ENCODE measurements at places on chromosomes 1 and 21.

- DNase-seq = no peak
These were observed 168.4 kb downstream of the ZZZ3 start for GRCh38 chr1:77513839-77514763.

GRCh38 chr1:19257178-19257914 lies 5.7 kb downstream of the MRTO4 start:
- no peak for DNase-seq

- no peak for DNase-seq
These were observed 6.2 kb downstream of the CROCC start for GRCh38 chr1:16927711-16928485.

DNA sequence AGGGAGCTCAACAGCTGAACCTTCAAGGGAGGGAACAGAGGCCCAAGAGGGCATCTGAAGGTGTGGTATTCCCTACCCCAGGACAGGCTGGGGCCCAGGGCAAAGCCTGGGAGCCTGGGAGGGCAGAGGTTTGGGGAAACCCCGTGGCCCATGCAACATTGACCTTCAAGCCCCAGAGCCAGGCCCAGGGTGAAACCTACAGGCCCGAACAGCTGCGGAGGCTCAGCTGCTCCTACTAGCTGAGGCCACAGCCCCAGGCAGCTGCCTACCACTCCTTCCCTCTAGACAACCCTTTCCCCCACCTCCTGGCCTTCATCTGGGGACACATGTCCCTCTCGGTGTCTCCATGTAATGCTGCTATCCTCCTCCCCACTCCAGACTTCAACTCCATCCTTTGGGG lies 3.2 kb downstream of the LAD1 start:
- no peak for DNase-seq

DNA sequence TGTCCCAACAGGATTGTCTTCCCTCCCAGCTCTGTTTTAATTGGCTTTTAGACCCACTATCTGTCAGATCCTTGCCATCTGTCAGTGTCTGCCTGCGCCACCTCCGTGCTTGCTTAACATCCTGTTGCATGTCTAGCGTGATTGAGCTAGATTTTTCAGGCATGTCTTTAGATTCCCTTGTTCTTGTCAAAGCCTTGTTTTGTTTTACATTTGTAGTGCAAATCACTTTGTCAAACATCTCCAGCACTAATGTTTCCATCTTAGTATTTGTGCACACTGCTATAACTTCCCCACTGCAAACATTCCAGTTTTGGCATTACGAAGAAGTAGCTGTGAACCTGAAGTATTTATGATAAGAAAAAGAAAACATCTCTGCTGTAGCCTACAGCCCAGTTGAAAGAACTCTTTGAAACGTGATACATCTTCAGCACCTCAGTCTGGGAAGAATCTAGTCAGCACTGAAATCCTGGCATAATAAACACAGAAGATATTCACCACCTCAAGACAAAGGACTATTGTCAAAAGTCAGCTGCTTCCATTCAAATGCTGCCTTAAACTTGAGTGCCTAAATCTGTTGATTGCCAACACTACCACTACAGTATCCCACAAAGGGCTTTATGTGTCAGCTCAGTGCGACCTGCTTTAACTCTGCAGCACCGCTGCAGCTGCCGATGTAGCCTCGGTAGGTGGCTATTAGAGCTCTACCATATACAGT lies 105.0 kb downstream of the FNBP1L start:
- DNase-seq = peak; percentile 28

DNA sequence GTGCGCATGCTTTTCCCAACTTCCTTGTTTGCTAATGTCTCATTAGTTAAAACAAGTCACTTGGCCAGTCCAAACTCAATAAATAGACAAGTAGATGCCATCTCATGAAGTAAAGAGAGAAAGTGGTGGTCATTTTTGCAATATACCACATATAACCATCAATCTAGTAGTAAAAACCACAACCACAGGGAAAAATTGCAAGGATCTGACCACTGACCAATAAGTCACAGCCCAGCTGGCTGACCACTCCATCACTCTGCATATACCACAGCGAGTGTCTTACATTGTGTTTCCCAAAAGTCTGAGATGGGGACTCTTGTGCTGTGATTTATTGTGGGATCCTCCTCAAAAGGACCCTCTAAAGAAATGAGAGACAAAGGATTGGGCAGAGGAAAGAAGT lies 76.0 kb downstream of the FH start:
- no peak for DNase-seq

DNA sequence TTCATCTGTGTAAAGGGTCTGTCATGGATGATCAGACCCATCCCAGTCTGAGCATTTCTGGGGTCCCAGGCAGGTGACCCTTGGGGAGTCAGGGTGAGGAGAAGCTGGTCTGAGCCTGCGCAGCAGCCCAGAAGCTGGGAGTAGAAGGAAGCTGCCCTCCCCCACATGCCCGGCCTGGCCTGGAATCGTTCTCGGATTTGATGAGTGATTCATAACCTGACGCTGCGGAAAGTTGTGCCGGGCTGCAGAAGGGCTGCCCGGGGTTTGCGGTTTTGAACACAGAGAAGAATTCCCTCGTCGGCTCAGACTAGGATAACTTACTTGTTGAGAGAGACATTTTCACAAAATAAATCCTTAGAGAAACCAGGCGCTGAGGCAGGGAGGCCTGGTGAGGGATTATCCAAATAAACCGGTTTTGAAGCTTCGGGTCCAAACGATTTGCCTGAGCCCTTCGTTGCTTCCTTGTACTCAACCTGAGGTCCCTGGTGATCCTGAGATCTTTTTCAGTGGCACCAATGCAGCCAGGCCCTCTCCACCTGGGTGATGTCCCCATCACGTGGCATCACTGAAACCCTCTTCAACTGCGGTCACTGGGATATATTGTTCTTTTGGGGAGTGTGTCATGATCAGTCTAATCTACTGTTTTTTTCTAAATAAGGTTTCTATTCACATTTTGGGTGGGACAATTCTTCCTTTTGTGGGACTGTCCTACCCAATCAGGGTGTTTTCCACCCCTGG lies 29.2 kb downstream of the EPHB2 start:
- peak; percentile 34 for DNase-seq

DNA sequence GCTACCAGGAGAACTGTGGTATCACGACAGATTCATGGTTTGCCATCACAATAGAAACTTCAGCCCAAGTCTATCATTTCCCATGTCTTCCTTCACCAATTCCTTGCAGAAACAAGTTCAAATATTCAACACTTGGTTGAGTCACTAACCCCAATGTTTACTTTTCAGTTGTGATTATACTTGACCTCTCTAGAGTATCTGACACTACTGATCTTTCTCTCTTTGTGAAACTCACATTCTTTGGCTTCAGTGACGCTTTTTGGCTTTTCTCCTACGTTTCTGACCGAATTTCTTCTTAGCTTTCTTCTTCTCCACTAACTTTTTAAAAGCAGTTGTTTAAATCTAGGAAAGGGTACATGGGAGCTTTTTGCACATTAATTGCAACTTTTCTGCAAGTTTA lies 48.8 kb upstream of the HMGB4 start:
- DNase-seq = no peak

- DNase-seq = no peak
These were observed 40.0 kb downstream of the S1PR1 start for GRCh38 chr1:101276818-101277217.

GRCh38 chr1:87115891-87116290 lies 201.5 kb downstream of the HS2ST1 start:
- no peak for DNase-seq

GRCh38 chr1:215273838-215274516 lies 191.4 kb downstream of the KCNK2 start:
- no peak for DNase-seq

- no peak for DNase-seq
These were observed 64.6 kb upstream of the WDR26 start for GRCh38 chr1:224499204-224499603.

GRCh38 chr1:167533851-167534300 lies 15.5 kb upstream of the CD247 start:
- DNase-seq = peak; percentile 89

DNA sequence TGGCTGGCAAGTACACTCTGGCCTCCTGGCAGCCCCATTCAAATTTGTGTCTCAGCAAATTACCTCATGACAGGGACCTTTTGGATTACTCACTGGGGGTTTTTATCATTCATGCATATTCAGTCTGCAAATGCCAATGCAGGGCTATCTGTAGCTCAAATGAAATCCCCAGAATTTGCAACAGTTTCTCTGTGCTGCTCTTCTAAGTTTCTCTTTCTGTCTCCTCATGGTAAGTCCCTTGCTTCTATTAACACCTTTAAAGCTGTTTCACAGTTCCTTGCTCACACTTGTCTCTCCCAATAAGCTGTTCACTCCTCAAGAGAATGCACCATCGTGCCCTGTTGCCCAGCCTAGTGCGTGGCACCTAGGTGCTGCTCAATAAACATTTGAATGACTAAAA lies 3.3 kb upstream of the FAM78B start:
- DNase-seq = no peak

GRCh38 chr21:39363607-39364555 lies 15.0 kb upstream of the HMGN1 start:
- DNase-seq = no peak

- DNase-seq = no peak
These were observed 99.2 kb upstream of the KCNK2 start for GRCh38 chr1:214983126-214983869.

GRCh38 chr1:101136739-101137138 lies 100.1 kb upstream of the S1PR1 start:
- DNase-seq = no peak

DNA sequence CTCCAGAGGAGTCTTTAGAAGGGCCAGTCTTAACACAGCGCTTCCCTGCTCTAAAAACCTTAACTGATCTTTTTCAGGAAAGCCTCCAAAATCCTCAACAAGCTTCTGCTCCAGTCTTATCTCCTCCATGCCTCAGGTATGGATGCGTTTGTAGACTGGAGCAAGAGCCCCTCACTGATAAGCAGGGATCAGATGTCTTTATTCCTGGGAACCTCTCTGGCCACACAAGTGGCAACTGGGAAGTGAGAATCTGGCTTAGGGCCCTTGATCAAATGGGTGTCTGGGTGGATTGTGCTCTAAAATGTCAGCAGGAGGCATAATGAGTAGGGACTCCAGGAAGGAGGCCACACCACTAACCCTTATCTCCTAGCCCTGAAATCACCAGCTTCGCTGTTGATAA lies 1.4 kb downstream of the ZBTB8A start:
- peak; percentile 44 for DNase-seq

DNA sequence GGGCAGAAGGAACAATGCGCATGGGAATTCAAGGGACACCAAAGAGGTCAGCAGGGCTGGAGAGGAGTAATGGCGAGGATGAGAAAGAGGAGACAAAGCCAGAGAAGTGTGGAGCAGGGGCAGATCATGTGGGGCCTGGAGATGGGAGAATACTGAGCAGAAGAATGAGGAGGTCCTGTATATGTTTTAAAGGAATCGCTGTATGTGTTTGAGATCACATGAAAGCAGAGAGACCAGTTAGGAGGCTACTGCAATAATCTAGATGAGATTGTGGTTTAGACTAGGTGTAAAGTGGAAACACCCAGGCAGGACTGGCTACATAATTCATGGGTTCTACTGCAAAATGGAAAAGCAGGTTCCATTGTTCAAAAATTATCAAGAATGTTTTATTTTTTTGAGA lies 33.3 kb upstream of the SLC30A10 start:
- DNase-seq = no peak

GRCh38 chr1:43632135-43632670 lies 17.7 kb upstream of the KDM4A start:
- no peak for DNase-seq

GRCh38 chr1:172821609-172822274 lies 162.8 kb downstream of the FASLG start:
- no peak for DNase-seq

- DNase-seq = no peak
These were observed 333.4 kb upstream of the PKN2 start for GRCh38 chr1:88350648-88351047.

DNA sequence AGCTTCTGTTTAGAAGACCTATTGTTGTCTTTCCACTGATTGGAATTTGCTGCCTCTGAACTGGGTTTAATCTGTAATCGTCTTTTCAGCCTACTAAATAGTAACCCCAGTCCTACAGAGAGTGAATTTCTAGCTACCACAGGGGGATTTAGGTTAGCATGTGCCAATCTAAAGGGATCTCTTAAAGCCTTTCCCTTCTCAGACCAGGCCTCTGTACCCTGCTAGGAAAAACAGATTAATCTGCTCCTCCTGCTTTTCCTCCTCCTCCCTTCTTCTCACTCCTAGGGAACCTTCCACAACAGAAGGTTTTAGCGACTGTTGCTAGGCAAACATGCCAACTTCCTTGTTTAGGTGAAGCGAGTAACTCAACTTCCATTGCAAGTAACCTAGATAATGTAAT lies 1.3 kb upstream of the RC3H1 start:
- peak; percentile 33 for DNase-seq

DNA sequence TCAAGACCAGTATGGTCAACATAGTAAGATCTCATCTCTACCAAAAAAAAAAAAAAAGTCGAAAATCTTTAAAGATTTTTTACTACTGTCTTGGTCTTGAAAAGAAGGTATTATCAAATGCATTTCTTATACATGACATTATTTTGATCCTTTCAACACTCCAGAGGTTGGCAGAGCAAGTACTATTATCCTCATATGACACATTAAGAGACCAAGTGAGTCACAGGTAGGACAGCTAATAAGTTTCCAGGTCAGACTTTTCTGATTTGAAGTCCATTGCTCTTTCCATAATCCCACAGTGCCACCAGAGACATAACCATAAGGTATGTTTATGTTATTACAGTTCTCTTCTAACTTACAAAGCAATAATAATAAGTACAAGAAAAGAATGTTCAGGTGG lies 15.2 kb downstream of the DBT start:
- DNase-seq = no peak

- DNase-seq = peak; percentile 62
These were observed 40.9 kb upstream of the BEND5 start for GRCh38 chr1:48817505-48818114.

DNA sequence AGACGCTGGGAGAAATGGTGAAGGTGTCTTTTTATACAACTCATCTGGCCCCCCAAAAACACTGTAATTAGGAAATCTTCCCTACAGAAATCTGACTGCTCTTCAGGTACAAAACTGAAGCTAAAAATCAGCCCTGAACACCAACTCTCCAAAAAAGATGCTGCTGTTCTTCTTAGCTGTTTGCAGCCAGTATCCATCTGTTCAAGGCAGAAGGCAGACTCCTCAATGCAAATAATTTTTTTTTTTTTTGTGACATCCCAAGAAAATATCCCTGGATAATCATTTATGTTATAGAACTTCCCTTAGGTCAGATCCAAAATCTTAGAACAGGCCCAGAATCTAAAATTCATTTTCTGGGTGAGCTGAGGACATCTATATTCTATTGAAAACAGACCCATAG lies 36.5 kb downstream of the TRIT1 start:
- no peak for DNase-seq

DNA sequence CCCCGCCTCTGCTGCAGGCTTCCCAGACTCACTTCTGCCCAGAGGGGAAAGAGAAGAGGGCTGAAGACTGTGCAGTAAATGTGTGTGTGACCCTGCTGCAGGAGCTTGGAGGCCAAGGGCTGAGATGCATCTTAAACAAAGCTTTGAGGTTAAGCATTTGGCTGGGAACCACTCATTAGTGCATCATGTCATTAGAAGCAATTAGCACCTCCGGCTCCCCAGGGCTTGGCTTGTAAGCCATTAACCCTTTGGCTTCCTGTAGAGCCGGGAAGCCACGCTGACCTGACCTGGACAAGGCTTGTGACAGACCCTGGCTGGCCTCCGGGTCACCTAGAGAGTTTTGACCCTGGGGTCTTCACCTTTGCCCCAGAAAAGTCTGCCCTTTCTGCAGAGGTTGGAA lies 77.0 kb downstream of the CSMD2 start:
- DNase-seq = no peak

GRCh38 chr21:38503583-38503982 lies 5.3 kb upstream of the ERG start:
- no peak for DNase-seq

GRCh38 chr1:186055846-186056245 lies 319.2 kb downstream of the TPR start:
- DNase-seq = no peak
